Activated CD8-positive, alpha-beta T cell treated with anti-CD3 and anti-CD28 coated beads, Interleukin-2, amount 10 ng/mL, durations not matched to agents 7 days and 5 days (primary cell): ENCODE measurements at places on chromosomes 3 and 15. TPM values are rescaled to one million over a fixed set of nuclear protein-coding genes. Genes with fewer than 3 reads are reported as not detected.

- no peak for DNase-seq
- no peaks in the 10 kb centered on the region for H3K27me3 ChIP-seq
- H3K4me3 ChIP-seq, result no peak overlapping the region
- H3K36me3 ChIP-seq, result peaks cover 16% of the 10 kb centered on the region
- peaks cover 3% of the 10 kb centered on the region for H3K4me1 ChIP-seq
Measured at GRCh38 chr3:188272481-188273372, 118.8 kb downstream of the LPP start.

DNA sequence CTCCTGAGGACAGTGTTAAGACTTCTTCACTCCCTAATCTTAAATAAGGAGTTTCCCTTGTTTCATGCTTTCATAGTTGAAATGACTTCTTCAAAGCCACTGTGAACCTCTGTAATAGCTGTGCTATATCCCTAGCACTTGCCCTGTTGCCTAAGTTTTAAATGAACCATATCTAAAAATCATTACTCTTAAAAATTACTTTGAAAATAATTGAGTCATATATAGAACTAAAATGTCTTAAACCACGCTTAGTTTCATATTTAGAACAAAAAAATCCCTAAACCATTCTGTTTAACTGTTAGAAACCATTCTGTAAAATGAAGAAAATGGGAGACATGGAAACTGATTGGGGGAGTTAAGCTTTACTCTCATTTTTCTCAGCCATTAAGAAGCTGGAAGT lies 29.8 kb downstream of the DNAJC19 start:
- H3K4me1 ChIP-seq, result peaks cover 7% of the 10 kb centered on the region
- DNase-seq, result no peak
- H3K27ac ChIP-seq, result no peak overlapping the region
- no peaks in the 10 kb centered on the region for H3K27me3 ChIP-seq

- DNase-seq, result no peak
- no peaks in the 10 kb centered on the region for H3K4me1 ChIP-seq
- H3K27me3 ChIP-seq, result peaks cover 2% of the 10 kb centered on the region
Measured at GRCh38 chr3:133127381-133127780, 89.2 kb downstream of the TMEM108 start.

DNA sequence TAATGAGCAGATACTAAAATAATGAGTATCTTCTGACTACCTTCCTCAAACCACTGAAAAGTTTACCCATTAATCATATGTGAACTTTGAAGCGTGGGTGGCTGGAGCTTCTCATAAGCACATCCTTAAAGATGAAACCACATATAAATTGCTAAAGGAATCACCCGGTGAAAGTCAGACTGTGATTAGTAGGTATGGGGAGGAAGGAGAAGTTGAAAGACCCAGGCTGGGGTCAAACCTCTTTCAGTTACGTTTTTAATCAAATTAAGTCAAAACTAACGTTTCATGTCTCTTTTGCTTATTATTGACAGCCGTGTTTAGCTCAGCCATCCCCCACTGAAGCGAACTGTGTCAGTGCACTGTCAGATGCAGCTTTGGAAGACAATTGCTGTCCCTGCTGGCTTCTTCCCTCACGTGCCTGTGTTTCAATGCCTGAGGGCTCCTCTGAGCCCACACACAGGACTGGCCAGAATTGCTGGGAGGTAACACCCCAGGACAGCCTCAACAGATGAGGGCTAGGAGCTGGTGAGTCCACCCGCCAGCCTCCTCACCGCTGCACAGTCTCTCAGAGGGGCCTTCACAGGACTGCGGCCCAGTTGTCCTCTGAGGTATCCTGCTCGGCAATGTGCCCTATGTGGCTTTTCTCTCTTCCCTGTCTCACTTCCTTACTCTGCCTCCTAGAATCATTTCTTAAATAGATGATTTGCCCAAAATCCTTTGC lies 29.3 kb upstream of the SH3BP5 start:
- peaks cover 29% of the 10 kb centered on the region for H3K4me1 ChIP-seq
- peaks cover 7% of the 10 kb centered on the region for H3K27me3 ChIP-seq
- H3K27ac ChIP-seq, result no peak overlapping the region
- no peak overlapping the region for H3K4me3 ChIP-seq
- peak; percentile 24 for DNase-seq

GRCh38 chr3:47601281-47601680 lies 22.6 kb upstream of the CSPG5 start:
- H3K27ac ChIP-seq, result no peak overlapping the region
- H3K4me3 ChIP-seq, result no peak overlapping the region
- peaks cover 24% of the 10 kb centered on the region for H3K36me3 ChIP-seq

- H3K36me3 ChIP-seq, result no peaks in the 10 kb centered on the region
- no peak for DNase-seq
- H3K27me3 ChIP-seq, result no peaks in the 10 kb centered on the region
Measured at GRCh38 chr3:54772051-54772450, 155.8 kb downstream of the LRTM1 start.

DNA sequence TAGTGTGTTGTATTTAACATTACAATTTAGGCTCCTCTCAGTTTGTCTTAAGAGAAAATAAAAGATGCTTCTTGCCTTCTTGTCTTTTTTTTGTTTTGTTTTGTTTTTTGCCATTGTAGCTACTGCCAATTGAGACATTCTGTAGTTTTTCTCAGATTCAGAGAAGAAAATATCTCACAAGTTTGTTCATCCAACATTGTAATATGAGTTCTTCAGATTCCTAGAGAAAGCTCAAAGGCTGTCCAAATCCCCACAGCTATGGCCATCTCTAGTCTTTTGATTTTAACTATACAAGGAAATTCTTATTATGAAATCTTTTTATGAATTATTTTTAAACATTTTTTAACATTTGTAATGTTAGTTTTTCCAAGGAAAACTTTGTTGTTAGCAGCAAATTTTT lies 264.7 kb downstream of the RBMS3 start:
- H3K27ac ChIP-seq, result no peak overlapping the region
- H3K4me1 ChIP-seq, result no peaks in the 10 kb centered on the region
- H3K4me3 ChIP-seq, result no peak overlapping the region
- no peaks in the 10 kb centered on the region for H3K27me3 ChIP-seq
- no peak for DNase-seq

DNA sequence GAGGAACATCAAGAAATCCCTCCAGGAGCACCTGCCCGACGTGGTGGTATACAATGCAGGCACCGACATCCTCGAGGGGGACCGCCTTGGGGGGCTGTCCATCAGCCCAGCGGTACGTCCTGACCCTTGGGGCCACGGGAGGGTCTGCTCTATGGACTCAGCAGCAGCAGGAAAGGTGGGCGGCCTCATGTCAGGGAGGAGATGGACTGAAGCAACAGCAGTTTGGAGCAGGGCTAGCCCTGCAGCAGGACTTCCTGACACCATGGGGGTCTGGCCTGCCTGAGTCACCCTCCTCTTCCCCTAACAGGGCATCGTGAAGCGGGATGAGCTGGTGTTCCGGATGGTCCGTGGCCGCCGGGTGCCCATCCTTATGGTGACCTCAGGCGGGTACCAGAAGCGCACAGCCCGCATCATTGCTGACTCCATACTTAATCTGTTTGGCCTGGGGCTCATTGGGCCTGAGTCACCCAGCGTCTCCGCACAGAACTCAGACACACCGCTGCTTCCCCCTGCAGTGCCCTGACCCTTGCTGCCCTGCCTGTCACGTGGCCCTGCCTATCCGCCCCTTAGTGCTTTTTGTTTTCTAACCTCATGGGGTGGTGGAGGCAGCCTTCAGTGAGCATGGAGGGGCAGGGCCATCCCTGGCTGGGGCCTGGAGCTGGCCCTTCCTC lies 24.2 kb downstream of the HDAC11 start:
- no peak overlapping the region for H3K27ac ChIP-seq
- no peaks in the 10 kb centered on the region for H3K27me3 ChIP-seq
- no peak for DNase-seq
- H3K4me3 ChIP-seq, result no peak overlapping the region

- H3K4me3 ChIP-seq, result no peak overlapping the region
- peaks cover 2% of the 10 kb centered on the region for H3K27me3 ChIP-seq
- no peaks in the 10 kb centered on the region for H3K36me3 ChIP-seq
- no peak overlapping the region for H3K27ac ChIP-seq
- H3K4me1 ChIP-seq, result no peaks in the 10 kb centered on the region
Measured at GRCh38 chr3:123833398-123833785, 50.7 kb downstream of the MYLK start.

DNA sequence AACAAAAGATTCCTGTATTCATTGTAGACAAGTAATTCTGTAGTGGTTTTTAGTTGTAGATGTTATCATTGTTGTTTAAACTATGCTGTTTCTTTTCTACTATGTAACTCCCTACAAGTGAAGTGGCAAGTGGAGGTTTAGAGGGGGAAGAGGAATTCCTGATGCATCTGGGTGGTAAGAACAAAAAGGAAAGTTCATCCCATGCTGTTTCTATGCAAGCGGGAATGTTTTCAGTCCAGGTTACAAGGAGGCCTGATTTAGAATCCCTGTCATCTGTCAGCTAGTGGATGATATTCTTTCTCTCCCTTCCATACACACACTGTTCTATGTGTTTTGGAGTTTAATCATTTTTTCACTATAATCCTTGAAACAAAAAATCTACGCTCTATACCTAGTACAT lies 67.4 kb downstream of the IMPG2 start:
- DNase-seq, result no peak
- H3K27me3 ChIP-seq, result no peaks in the 10 kb centered on the region
- no peak overlapping the region for H3K27ac ChIP-seq
- no peak overlapping the region for H3K4me3 ChIP-seq

DNA sequence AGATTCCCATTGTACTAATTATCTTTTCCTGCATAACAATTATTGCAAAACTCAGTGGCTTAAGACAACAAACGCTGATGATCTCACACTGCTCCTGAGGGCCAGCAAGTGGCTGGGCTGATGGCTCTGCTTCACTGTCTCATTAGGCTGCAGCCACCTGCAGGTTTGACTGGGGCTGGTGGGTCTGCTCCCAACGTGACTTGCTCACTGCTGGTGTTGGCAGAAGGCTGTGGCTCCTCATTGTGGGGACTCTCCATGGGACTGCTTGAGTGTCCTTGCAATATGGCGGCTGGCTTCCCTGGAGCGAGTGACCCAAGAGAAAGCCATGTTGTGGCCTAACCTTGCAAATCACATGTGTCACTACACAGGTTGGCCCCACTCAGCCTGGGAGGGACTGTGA lies 71.1 kb downstream of the PLXNA1 start:
- no peak for DNase-seq
- H3K27me3 ChIP-seq, result no peaks in the 10 kb centered on the region
- no peak overlapping the region for H3K27ac ChIP-seq
- H3K4me3 ChIP-seq, result no peak overlapping the region
- no peaks in the 10 kb centered on the region for H3K36me3 ChIP-seq
- no peaks in the 10 kb centered on the region for H3K4me1 ChIP-seq

DNA sequence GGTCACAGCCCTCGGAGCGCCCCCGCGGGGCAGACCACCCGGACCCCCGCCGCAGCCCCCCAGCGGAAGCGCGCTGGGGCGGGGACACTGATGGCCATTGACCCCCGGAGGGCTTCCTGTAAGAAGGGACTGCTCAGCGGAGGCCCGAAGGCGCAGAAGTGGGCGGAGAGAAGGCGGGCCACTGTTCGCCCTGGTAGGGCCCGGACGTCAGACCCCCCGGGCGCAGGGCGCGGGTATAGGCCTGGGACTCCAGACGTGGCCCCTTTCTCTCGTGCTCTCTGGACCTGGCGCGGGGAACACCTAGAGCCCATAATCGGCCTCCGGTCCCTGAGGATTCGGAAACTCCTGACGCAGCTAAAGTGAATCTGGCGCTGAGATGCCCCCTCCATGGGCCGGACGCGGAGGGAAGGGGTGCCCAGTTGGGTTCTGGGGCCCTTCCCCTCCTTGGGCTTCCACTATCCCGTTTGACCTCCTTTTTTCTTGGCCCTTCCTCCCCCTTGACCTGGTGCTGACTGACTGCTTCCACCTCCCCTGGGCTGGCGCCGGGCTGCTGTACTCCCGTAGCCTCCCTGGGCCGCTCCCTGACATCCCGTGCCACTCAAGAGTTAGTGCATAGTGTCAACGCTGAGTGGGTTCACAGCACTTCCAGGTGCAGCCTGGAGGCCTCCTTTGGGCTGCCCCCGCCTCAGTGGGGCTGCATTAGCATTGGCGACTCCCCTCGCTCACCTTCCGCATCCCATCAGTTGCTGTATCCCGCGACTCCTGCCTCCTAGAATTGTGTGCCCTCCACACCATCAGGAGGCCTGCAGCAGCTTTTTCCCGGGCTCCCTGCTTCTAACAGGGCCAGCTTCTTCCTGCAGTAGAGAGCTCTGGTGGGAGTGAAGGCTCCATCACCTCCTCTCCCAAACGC lies 694 bp downstream of the ABTB1 start:
- H3K4me3 ChIP-seq, result peak overlapping the region; percentile 83
- H3K27me3 ChIP-seq, result peaks cover 3% of the 10 kb centered on the region
- no peaks in the 10 kb centered on the region for H3K36me3 ChIP-seq
- peak overlapping the region; percentile 85 for H3K27ac ChIP-seq

GRCh38 chr3:10757821-10758130 lies 58.3 kb upstream of the SLC6A11 start:
- H3K4me3 ChIP-seq, result no peak overlapping the region
- no peak overlapping the region for H3K27ac ChIP-seq
- H3K27me3 ChIP-seq, result peaks cover 5% of the 10 kb centered on the region
- H3K36me3 ChIP-seq, result no peaks in the 10 kb centered on the region
- DNase-seq, result no peak
- H3K4me1 ChIP-seq, result no peaks in the 10 kb centered on the region

DNA sequence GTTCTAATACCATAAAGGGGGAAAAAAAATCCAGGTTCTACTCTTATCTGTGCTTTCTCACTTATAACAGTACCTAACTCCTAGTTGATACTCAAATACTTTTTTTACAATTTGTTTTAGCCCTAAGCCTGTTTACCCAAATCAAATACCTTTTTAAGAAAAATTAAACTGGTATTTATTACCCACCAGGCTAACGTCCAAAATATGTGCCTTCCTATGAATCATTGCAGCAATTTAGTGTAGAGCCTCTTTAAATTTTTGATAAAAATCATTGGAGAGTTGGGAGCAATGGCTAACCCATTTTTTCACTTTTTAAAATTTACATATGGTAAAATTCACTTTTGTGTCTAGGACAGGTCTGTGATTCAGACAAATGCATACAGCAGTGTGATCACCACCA lies 27.9 kb downstream of the FILIP1L start:
- no peak overlapping the region for H3K4me3 ChIP-seq
- H3K27me3 ChIP-seq, result peaks cover 3% of the 10 kb centered on the region
- H3K4me1 ChIP-seq, result peaks cover 70% of the 10 kb centered on the region
- DNase-seq, result no peak

GRCh38 chr3:88180398-88180999 lies 30.7 kb downstream of the C3orf38 start:
- H3K27ac ChIP-seq, result no peak overlapping the region
- no peaks in the 10 kb centered on the region for H3K36me3 ChIP-seq
- H3K27me3 ChIP-seq, result peaks cover 12% of the 10 kb centered on the region
- H3K4me1 ChIP-seq, result peaks cover 6% of the 10 kb centered on the region
- H3K4me3 ChIP-seq, result no peak overlapping the region
- peak; percentile 59 for DNase-seq

DNA sequence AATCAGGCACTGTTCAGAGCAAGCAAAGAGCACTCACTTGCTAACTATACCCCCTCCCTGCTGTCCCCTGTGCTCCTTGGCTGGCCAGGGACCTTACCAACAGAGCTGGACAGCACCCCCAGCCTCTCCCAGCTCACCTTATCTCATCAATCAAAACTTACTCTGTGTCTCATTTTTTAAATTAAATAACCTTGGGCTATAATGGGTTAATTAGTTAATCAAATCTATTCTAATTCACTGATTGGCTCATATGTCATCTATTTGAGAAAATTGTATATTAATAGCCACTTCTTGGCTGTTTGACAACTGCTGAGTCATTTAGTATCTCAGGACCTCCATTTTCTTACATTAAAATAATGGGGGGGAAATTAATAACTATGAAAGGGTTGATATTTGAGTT lies 22.9 kb downstream of the IL5RA start:
- no peak overlapping the region for H3K27ac ChIP-seq
- H3K27me3 ChIP-seq, result no peaks in the 10 kb centered on the region
- H3K36me3 ChIP-seq, result no peaks in the 10 kb centered on the region
- H3K4me3 ChIP-seq, result no peak overlapping the region
- H3K4me1 ChIP-seq, result no peaks in the 10 kb centered on the region
- DNase-seq, result no peak

The STAC gene
- total RNA-seq, result not detected

The CADPS gene
- total RNA-seq, result not detected

The WNT5A gene
- not detected for total RNA-seq

The ACVR2B gene
- 4.7 TPM for total RNA-seq

The P2RY1 gene
- total RNA-seq, result 0.44 TPM
